ENCODE measurements at places on chromosomes 6 and 20.

- no peak for DNase-seq
These were observed 228.7 kb upstream of the RREB1 start for GRCh38 chr6:6878887-6879585.

GRCh38 chr6:37706749-37707148, 9.1 kb upstream of the MDGA1 start:
- no peak for DNase-seq

- DNase-seq: no peak
These were observed 196.5 kb upstream of the ZNF217 start for GRCh38 chr20:53789989-53790675.

GRCh38 chr6:21772884-21773575, 179.5 kb downstream of the SOX4 start:
- peak; percentile 52 for DNase-seq

GRCh38 chr20:23832775-23833513, 6.4 kb upstream of the CST2 start:
- no peak for DNase-seq

- no peak for DNase-seq
These were observed 51.9 kb downstream of the PYGB start for GRCh38 chr20:25299806-25300205.

DNA sequence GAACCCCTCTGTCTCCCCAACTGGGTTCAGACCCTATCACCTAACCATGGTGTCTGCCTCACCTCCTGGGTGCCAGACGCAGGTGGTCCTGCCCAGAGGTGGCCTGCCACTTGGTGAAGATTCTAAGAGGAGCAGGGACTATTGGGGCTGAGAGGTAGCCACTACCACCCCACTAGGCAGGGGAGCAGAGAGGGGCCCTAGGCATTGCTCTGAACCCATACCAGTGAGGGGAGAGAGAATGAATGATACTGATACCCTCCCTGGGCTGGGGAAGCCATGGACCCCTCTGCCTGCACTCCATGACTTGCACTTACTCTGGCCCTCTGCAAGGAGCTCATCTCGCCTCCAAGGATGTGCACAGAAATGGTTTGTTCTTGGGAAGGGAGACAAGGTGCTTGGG, 31.7 kb upstream of the SPDEF start:
- no peak for DNase-seq

- no peak for DNase-seq
These were observed 267.8 kb downstream of the PTPRK start for GRCh38 chr6:128252341-128253176.

DNA sequence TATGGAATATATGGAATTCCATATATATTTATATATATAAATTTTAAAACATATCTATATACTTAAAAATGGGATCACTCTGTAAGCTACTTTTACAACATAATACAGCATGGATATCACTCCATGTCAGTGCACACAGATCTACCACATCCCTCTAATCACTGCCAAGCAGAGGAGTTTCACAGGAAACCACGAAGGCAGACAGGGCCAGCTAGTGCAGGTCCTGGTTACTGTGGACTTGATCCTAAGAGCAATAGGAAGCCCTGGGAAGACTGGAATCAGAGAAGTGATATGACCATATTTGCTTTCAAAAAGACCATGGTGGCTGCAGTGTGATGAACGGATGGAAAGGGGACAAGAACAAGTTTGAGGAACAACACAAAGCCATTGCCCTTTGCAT, 40.0 kb upstream of the NRN1 start:
- DNase-seq: no peak
